ENCODE measurements at places on chromosomes 3 and 15.

- no peak for DNase-seq
Measured at GRCh38 chr3:178087376-178087775, 448.9 kb upstream of the KCNMB2 start.

GRCh38 chr15:53987480-53987879, 9.2 kb downstream of the UNC13C start:
- no peak for DNase-seq

- DNase-seq, result no peak
Measured at GRCh38 chr15:75149867-75150709, 51.6 kb upstream of the C15orf39 start.

GRCh38 chr15:29398907-29399306, 129.3 kb upstream of the NSMCE3 start:
- no peak for DNase-seq

DNA sequence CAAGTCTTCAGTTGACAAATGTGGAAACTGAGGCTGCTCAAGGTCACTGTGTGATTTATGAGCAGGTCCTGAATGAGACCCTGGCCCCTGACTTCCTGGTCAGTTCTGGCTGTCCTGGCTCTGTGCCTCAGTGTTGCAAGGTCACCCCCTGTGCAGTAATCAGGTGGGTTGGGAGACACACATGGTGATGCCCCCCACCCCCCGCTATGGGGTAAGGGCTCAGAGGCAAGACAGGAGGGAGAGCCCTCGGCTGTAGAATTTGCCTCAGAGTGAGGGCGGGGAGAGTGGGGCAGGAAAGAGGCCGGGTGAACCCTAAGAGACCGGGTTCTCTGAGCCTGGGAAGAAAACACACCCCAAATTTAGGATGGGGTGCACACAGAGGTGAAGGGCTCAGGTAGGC, 98.5 kb downstream of the MEGF11 start:
- no peak for DNase-seq

DNA sequence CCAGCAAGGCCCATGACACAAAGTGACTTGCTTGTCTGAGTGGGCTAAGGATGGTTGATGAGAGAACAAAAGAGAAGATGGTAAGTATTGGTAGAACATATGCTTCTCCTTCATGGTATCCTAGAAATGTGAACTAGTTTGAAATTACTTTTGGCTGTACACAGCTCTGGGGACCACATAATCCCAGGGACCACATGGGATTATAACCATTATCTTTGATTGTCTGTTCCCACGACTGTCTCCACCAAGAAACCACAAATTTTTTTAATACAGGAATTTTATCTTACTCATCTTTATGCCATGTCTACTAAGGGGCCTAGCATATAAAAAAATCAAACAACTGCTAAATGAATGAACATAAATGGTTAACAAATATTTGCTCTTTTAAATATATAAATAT, 155.3 kb upstream of the PRICKLE2 start:
- DNase-seq, result no peak

DNA sequence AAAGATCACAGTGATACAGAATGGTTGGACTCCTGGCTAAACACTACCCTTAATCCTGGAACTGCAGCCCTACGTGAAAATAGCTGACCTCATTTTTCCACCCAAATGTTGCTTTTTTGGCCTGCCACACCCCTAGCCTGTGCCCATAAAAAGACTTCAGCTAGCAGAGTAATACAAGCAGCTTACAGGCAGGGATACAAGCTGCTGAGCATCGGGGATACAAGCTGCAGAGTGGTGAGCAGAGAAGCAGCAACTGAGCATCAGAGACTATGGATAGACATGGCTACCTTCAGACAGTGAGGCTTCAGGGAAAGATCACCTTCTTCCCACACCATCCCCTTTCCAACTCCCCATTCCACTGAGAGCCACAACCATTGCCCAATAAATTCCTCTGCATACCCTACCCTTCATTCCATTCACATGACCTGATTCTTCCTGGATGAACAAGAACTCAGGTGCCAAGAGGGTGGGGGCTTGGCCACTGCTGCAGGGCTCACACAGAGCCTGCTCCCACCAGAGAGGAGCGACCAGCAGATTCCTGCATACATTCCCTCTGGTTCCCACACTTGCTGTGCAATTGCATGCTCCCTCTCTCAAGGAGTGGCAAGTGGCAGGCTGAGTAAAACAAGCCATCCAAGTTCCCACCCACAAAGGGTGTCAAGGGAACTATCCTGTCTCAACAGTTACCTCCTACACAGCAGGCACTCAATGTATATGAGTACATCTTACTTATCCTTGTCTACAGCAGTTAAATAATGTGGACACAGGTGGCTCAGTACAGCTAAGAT, 217.5 kb downstream of the ALCAM start:
- no peak for DNase-seq

DNA sequence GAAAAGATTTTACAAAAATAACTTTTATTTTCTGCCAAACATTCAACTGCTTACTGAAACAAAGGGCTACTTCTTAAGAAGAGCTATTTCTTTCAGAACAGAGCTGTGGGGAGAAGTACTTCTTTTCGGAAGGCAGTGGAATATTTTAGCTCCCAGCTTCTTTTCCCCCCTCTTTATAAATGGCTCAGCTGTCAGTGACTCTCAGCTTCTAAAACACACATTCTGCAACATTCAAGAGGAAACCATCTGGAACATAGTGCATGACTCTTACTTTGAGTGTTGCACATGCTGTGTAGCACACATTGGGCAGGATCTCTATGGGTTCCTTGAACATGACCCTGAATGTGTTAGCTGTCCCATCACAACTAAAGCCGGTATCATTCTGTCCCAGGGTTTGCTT, 7.0 kb upstream of the C15orf40 start:
- no peak for DNase-seq

DNA sequence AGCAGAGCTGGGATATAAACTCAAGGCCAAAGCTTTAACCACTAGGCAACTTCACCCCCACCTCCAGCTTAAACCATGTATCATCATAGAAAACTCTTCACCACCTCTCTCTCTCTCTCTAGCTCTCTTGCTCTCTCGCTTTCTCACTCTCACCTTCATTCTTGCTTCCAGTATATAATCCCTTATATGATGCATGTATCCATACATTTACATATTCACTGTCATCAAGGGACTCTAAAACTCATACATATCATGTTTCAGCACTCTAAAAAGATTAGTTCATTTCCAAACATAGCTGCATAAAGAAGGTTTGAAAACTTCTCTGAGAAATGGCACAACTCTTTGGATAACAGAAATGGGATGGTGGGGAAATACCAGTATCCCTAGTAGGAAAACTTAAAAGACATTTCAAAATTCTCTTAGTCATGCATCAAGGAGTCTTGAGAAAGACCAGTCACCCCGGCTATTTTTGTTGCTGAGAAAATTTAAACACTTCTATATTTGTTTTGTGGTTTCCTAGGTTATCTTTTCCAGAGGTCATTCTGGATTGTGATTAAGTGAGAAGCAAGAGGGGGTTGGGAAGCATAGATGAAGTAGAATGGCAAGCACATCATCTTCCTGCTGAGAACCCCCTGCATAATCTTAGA, 447.8 kb upstream of the THBS1 start:
- DNase-seq, result no peak

GRCh38 chr15:53675832-53676231, 83.6 kb downstream of the WDR72 start:
- no peak for DNase-seq

DNA sequence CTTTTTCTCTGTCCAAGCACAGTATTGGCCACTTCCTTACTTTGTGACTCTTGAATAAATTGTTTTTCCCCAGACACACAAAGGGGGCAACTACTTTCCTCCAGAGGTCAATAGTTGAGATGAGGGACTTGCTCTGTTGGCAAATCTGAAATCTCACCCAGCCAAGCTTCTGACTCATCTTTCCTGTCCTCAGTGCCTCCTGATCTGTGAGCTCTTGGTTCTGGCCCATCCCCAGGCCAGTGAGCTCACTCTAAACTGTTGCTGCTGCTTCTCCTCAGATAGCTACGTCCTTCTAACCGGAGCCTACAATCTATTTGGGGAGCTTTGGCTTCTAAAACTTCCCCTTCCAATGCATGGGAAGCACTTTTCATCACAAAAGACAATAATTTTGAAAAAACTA, 50.0 kb upstream of the NMD3 start:
- no peak for DNase-seq

GRCh38 chr3:112730210-112730609, 89.3 kb upstream of the CCDC80 start:
- no peak for DNase-seq

DNA sequence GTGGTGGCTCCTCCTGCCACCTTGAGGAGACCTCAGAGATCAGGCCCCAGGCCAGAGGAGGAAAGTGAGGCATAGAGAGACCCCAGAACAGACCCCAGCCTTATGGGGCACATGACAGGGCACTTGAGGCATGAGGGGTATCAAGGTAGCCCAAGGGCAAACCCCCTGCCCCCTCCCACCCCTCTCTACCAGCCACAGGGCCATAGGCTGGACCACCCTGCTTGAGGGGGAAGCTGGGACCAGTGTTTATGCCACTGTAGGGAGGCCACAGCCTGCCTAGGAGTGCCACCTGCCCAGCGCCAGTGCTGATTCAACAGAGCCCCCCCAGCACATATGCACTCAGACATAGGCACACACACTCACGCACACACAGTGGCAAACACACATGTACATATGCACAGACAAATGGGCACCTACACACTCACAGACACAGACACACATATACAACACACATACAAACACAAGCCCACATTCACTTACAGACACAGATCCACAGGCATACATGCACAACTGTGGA, 10.3 kb downstream of the MYL3 start:
- no peak for DNase-seq

GRCh38 chr3:136495213-136495612, 245.1 kb downstream of the PCCB start:
- no peak for DNase-seq

DNA sequence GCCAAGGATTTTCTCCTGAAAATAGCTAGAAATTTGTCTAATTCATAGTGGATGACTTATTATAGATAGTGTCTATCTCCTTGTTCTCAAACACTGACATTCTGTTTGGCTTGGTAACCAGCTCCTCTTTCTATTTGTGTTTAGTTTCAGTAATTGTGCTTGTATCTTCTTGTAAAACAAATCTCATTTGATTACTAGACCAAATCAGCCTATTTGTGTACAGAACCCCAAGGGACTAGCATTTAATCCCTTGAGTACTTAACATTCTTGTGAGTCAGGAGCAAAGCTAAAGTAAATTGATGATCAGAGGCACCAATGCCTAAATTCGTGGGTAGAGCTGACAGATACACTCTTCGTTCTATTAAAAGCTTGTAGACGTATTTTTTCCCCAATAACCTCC, 306.5 kb upstream of the SLITRK3 start:
- DNase-seq, result no peak

DNA sequence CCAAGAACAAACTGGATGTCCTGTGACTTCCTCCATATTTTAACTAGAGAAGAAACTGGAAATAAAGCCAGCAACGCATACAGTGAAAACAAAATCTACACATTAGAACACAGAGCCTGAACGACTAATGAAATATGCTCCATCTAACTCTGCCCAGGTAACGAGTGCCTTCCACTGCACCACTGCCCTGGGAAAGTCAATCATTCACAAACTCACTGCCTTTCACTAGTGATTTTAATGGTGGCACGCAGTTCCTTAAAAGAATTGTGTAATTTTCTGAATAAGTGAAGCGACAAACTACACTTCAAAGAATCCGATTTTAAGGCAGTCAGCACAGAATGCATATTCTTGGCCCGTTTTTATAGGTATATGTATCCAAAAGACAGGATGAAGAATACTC, 416.0 kb downstream of the SHQ1 start:
- DNase-seq, result no peak

GRCh38 chr3:134809427-134810051, 14.5 kb downstream of the EPHB1 start:
- DNase-seq, result no peak

DNA sequence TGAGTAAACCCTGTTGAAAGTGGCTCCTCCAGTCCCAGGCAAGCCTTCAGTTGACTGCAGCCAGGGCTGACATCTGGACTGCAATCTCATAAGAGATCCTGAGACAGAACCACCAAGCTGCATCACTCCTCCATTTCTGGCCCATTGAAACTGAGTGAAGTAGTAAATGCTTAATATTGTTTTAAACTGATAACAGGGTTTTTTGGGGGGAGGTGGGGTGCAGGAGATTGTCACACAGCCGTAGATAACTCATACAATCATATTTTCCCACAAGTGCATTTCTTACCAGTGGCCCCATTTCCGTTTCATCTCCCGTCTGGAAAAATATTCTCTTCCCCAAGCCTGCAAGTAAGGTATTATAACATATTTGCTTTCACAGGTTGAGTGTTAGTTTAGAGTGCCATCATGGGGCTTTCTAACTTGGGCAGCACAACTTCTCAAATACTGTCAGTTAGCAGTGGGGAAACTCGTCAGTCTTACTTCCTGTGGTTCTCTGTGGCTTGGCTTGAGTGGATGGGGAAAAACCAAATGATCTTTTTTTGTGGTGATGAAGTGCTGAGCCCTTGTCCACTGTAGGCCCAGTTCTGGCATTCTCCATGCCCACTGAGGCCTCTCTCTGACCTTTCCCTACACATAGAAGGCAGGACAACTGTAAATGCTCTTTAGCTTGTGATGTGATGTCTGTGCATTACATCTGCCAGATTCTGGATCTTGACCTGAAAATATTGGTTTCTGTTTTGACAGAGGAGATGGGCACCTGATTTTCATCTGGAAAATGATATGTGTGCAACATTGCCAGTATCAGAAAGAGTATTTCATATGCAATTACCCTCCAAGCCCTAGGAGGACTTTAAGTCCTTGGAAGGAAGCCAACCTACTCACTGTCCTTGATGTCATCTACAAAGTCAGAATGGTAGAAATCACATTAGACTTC, 90.1 kb upstream of the BHLHE40 start:
- DNase-seq, result no peak

GRCh38 chr3:178304758-178305467, 231.3 kb upstream of the KCNMB2 start:
- DNase-seq, result no peak

- DNase-seq, result no peak
Measured at GRCh38 chr3:111824351-111824750, 34.7 kb upstream of the PHLDB2 start.

All from activated gamma-delta T cell treated with Interleukin-2 at 50 U/mL for 16 hours (primary cell).